Regular cardiac myocyte (primary cell): ENCODE measurements at places on chromosomes 4 and X. TPM values are rescaled to one million over a fixed set of nuclear protein-coding genes. Genes with fewer than 3 reads are reported as not detected.

C4orf36 gene
- total RNA-seq, result under 0.01 and 0.38 TPM in 2 replicates

AFM gene
- total RNA-seq, result not detected in 2 replicates

CLIC2 gene
- under 0.01 and 0.85 TPM in 2 replicates for total RNA-seq

ANKRD17 gene
- total RNA-seq, result 48.3 and 54.4 TPM in 2 replicates

HERC6 gene
- 6.3 and 9.3 TPM in 2 replicates for total RNA-seq

SLC6A14 gene
- total RNA-seq, result not detected in 2 replicates

IKBKG gene
- 11.6 and 15.3 TPM in 2 replicates for total RNA-seq

MAGEH1 gene
- 47.2 and 48.5 TPM in 2 replicates for total RNA-seq

NCAPG gene
- 5.4 and 63.6 TPM in 2 replicates for total RNA-seq

VSIG4 gene
- not detected in 2 replicates for total RNA-seq

NOX1 gene
- not detected in 2 replicates for total RNA-seq

TCEAL2 gene
- total RNA-seq, result 0.19 TPM in 1 of 2 replicates, not detected in the other

PLXNB3 gene
- 4.2 and 6.5 TPM in 2 replicates for total RNA-seq

DMRTC1B gene
- not detected in 2 replicates for total RNA-seq

SNCA gene
- 0.56 and 0.96 TPM in 2 replicates for total RNA-seq

GNRHR gene
- not detected in 2 replicates for total RNA-seq

SAGE1 gene
- total RNA-seq, result not detected in 2 replicates

C4orf54 gene
- total RNA-seq, result not detected in 2 replicates

NONO gene
- 307 and 422 TPM in 2 replicates for total RNA-seq

TLR2 gene
- total RNA-seq, result 0.85 TPM in 1 of 2 replicates, not detected in the other

EVC2 gene
- 7.9 and 11.3 TPM in 2 replicates for total RNA-seq

USP51 gene
- 1.1 and 1.2 TPM in 2 replicates for total RNA-seq

TEX13B gene
- total RNA-seq, result not detected in 2 replicates

ARSJ gene
- total RNA-seq, result 51.3 and 65.8 TPM in 2 replicates

UGT2A1 gene
- not detected in 2 replicates for total RNA-seq

NMU gene
- total RNA-seq, result 0.19 TPM in 1 of 2 replicates, not detected in the other
